ENCODE measurements at places on chromosomes 1 and 21.

DNA sequence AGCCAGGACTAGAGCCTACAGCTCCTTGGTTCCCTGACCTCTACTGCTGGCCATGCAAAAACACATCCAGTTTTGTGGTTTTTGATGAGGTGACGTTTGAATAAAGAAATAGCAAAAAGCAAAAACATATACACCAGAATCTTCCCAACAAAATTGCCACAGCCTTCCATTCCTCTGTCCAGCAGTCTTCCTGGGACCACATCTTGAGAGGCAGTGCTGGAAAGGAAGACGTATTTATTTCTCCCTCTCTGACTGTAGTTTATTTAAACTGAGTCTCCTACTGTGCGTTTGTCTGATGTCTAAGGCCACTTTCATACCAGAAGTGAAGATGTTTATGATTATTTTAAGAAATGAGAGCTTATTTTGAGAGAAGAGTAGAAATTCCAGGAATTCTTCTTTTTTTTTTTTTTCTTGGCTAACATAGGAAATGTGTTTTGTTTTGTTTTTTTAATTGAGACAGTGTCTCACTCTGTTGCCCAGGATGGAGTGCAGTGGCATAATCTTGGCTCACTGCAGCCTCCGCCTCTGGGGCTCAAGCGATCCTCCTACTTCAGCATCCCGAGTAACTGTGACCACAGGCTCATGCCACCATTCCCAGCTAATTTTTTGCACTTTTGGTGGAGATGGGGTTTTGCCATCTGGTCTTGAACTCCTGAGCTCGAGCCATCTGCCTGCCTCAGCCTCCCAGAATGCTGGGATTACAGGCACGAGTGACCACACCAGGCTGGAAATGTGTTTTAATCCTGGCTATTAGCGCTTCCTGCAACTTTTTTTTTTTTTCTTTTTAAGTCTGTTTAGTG is 118.5 kb downstream of the ITSN1 start:
- no peak for DNase-seq

- no peak for DNase-seq
Measured at GRCh38 chr1:172427191-172427590, 6.7 kb downstream of the C1orf105 start.

DNA sequence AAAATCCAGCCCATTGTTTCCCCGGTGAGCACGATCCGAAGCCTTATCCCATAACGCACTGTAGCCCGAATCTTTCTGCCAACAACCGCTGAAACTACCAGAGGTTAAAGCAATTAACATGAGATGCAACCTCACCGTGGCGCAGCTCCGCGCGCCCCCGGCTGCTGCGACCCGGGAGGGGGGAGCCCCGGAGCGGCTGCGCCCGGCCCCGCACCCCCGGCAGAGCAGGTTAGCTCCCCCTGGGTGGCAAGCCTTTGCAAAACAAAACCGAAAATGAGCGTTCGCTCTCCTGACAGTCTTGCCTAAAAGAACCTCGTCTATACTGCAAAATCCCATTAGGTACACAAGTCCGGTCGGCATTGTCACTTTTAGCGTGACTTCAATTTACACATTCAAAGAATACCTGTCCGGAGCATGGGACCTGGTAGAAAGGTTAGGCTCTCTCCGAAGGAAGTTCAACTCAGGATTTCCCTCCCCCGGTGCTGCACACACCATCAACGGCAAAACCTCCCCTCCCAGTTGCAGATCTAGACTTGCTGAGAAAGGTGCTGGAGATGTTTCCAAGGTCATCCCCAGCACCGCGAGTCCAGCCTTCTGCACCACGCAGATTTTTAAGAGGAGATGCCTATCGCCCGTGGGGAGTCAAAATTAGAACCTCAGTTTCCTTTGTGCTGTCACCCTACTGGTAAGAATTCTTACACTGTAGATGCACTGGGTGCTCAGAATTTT is 107.5 kb downstream of the ZNF281 start:
- peak; percentile 12 for DNase-seq

- DNase-seq = no peak
Measured at GRCh38 chr1:8032366-8032910, 6.3 kb upstream of the ERRFI1 start.

GRCh38 chr1:91650764-91651163 is 150.1 kb downstream of the CDC7 start:
- no peak for DNase-seq

GRCh38 chr1:38991638-38992411 is 749 bp downstream of the AKIRIN1 start:
- DNase-seq = peak; percentile 51

GRCh38 chr1:39128126-39128525 is 76.4 kb upstream of the MACF1 start:
- no peak for DNase-seq

DNA sequence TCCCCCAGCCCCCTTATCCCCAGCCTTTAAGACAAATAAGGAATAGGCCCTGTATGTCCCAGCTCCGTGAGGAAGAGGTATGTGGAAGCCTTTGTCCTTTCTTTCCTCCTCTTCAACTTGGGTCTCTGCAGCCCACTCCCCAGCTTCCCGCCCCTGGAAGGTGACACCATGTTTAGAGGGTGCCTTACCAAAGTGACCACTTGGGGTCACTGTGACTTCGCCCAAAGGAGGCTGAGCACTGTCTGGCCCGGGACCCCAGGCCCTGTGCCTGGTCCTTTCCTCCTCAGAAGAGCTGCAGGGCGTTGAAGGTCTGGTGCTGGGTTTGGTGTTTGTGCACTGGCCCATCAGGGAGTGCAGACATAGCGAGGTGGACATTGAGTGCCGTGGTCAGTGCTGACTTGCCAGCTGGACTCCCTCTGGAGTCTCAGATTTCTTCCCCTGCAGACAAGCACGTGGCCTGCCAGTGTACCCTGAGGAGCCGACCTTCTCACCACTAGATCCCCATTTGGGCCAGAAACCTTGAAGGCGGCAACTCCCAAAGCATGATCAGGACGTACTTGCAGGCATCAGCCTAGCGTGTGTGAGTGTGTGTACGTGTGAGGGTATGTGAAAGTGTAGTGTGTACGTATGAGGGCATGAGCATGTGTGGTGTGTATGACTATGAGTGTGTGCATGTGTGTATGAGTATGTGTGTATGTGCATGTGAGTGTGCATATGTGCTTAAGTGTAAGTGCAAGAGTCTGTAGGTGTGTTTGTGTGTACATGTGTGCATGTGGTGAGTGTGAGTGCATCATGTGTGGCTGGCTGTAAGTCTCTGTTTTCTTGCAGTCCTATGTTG is 181.4 kb upstream of the KIAA0040 start:
- DNase-seq = peak; percentile 50

- peak; percentile 42 for DNase-seq
Measured at GRCh38 chr21:44846485-44847260, 26.8 kb downstream of the PTTG1IP start.

DNA sequence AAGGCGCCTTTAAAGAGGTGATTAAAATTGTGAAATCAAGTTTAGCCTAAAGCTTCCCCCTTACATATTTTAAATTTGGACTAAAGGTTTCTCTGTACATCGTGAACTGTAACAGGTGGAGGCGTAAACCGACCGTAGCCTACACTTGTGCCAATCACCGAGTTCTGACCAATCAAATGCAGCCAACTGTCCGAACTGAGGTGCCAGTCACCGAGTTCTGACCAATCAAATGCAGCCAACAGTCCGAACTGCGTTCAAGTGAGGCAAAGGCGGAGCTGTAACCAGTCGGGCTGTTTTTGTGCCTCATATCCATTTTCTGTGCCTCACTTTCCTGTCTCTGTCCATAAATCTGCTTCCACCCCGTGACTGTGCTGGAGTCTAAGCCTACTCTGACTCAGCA is 7.4 kb downstream of the TFF1 start:
- DNase-seq = no peak

DNA sequence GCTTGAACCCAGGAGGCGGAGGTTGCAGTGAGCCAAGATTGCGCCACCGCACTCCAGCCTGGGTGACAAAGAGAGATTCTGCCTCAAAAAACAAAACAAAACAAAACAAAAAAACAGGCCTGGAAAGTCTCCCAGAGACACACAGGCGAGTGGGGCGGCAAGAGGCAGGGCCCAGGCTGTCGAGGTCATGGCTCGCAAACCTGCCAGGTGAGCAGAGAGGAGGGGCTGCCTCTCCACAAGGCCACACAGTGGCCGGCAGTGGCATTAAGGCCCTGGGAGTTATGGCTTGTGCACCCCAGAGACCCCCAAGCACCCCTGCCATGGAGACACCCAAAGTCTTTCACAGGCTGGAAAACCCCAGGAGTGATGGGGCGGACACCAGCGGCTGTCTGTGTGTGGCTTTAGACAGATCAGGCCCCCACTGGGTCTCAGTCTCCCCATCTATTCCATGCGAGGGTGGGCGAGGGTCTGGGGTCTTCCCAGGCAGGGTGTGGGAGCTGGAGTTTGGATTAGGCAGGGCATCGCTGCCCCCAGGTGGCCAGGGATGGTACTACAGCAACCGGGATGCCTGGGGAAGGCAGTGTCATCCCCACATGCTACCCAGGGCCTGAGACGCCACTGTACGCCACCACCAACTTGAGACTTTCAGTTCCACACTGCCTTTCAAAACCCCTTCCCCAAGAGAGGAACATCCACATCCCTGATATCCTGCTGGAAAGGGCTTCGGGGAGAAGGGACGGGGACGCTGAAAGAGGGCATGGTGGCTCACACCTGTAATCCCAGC is 7.3 kb upstream of the CTRC start:
- peak; percentile 23 for DNase-seq

DNA sequence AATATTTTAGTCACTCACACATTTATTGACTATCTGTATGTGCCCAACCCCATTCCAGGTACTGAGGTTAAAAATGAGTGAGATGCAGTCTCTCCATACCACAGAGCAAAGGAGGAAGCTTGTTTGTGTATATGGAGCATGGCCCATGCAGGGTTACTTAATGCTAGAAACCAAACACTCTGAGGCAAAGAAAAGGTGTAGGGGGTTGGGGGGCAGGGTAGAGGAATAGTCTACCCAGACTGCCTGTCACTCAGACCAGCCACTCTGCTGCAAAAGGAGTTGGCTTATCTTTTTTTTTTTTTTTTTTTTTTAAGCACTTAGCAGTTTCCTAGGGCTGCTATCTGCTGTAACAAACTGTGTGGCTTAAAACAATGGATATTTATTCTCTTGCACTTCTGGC is 19.8 kb downstream of the PGM1 start:
- no peak for DNase-seq

DNA sequence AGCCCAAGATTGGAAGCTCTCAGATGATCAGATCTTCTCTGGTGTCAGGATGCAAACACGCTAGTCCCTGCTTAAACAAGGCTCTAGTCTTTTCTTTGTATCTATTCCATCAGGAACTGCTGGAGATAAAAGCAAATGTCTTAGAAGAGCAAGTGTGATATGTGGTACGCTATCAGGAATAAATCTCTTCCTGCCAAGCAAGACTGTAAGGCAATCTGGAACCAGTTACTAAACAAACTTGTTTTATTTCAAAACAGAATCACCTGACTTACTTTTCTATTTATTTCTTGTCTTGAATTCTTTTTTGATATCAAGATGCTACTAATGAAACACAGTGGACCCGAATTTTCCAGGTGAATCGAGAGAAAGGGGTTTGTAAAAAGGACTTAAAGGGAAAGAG is 139.9 kb upstream of the ZNF644 start:
- no peak for DNase-seq

DNA sequence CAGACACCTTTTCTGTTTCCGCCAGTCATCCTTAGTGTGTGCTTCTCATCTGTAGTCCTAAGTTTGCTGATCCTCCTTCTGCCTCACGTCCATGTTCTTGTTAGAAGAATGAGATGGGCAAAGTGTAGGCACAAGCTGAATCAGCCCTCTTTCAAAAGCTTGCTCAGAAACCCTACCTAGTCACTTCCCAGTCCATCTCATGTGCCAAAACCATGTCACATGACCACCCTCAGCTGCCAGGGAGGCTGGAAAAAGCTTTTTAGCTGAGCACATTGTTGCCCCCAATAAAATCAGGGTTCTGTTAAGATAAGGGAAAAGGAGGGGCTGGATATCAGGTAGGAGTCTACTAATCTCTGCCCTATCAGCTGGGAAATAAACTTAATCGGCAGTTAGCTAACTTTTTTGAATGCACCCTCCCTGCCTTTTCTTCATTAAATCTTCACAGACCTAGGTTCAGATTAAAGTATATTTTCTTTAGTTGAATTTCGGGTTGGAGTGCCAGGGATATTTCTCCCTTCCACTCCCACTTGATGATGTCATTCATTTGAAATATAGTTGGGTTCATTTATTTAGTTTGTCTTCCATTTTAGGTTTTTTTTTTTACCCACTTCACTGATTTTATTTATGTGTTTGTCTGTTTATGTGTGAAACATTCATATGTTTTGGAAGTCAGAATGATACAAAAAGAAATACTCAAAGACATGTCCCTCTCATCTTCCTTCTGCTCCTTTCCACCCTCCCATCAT is 129.2 kb downstream of the ROR1 start:
- DNase-seq = no peak

DNA sequence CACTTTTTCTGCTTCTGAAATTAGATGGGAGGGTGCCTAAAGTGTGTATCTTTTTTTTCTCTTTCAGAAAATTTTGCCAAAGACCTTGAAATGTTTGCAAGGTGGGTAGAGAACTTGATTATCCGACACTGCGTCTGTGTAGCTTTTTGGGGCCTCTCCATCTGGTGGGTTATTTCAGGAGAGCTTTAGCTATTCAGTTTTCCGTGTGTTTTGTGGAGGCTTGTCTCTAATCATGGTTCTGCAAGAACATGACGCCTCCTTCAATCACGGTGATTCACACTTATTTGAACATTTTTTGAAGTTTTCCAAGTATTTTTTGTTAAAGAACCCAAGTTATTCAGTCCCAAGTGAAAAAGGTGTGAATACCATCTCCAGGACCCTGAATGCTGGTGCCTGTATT is 4.4 kb downstream of the CENPS start:
- no peak for DNase-seq

DNA sequence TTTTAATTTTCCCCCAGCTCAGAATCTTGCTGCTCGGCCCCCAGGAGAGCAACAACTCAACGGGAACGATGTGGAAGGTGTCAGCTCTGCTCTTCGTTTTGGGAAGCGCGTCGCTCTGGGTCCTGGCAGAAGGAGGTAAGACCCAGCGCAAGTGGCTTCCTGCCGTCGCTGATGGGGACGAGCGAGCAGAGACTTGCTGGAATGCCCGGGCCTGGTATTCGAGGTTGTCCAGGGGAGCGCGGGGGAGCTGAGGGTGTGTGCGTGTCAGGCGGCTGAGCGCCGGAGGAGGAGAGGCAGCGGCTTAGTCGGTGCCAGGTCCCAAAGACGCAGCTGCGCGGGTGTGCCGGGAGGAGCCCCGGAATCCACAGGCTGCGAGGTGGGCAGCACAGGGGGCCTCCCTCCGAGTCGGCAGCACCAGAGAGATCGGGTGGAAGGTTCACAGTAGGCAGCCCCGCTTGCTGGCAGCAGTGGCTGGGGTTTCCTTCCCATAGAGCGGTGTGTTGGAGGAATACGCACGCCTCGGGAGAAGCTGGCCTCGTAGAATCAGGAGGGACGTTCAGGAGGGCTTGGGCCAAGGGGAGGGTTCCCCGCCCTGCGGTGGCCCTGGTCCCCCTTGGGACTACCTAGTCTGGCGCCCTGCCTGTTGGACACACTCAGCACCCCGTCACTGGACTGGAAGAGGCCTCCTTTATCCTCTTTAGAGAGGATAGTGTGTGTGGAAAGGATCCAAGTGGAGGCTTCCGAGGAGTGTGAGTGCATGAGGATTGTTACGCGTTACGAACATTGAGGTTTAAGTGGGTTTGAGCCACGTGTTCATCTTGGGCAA is 547 bp downstream of the PDPN start:
- DNase-seq = peak; percentile 25

- DNase-seq = no peak
Measured at GRCh38 chr1:82377201-82377884, 576.6 kb downstream of the ADGRL2 start.

Data from NCI-H526 (cell line).